IMR-90 (cell line): ENCODE measurements at places on chromosomes 11 and 22. TPM values are rescaled to one million over a fixed set of nuclear protein-coding genes. Genes with fewer than 3 reads are reported as not detected.
A peak's percentile ranks its signal among the peaks of the same experiment; 100 is the strongest.

DNA sequence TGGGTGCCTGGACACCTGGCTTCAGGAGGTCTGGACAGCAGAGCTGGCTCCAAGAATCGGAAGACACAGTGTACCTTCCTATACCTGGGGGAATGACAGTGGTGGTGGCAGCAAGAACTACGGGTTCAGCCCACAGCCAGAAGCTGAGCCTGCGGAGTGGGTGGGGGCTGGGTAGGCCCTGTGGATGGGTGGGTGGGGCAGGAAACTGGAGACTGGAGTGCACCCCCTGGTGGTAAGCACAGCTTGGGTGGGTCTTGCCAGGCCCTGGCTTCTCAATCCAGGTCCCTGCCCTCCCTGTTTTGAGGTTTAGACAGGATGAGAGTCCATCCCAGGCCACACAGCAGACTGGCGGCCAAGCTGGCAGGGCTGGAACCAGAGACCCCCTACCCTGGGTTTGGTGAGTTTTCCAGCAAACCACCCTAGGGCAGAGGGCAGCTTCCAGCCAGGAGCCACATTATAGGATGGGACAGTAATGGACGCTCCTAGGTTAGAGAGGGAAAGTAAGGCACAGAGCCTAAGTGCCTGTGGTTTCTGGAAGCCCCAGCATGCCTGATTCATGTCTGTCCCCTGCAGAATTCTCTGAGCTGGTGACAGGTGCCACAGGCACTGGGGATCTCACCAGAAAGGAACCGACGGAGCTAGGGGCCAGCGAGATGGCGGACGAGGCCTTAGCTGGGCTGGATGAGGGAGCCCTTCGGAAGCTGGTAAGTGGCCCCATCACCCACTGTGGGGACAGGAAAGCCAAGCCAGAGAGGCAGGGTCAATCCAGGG is 1.7 kb downstream of the SMTN start:
- DNase-seq, result peak; percentile 64

DNA sequence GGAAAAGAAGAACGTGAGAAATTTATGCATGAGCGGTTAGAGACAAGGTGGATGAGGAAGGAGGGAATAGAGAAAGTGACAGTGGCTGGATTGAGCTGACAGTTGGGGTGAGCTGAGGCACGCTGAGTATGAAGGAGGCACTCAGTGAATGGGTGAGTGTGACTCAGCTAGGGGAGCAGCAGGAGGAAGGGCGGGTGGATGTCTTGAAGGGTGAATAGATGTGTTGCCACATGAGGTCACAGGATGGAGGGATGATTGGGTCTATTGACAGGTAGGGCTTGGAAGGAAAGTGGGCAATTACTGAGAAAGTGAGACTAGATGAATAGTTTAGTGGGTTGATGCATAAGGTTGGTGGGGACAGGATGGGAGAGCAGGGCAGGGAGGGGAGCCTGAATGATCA is 8.0 kb downstream of the IFITM10 start:
- no peak for DNase-seq

GRCh38 chr11:65785319-65786007 is 1.4 kb upstream of the OVOL1 start:
- DNase-seq, result no peak

GRCh38 chr22:33300165-33300564 is 242.0 kb upstream of the SYN3 start:
- no peak for DNase-seq

- DNase-seq, result no peak
Observed at GRCh38 chr11:108486331-108486730, 11.9 kb downstream of the POGLUT3 start.

DNA sequence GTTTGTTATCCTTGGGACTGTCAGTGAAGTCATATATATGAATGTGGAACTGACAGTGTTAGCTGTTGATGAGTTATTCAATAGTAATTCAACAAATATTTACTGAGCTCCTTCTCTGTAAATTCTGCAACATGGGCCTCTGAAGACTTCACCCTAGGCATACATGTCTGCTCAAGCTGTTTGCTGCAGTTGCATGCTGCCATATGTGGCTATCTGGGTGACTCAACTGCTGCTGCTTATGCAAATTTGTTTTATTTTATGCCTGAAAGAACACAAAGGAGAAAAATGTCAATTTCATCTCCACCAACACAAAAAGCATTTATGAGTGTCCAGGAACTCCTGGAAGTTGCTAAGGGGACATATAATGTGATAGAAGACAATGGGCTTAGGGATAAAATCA is 417.6 kb downstream of the AASDHPPT start:
- DNase-seq, result peak; percentile 14

DNA sequence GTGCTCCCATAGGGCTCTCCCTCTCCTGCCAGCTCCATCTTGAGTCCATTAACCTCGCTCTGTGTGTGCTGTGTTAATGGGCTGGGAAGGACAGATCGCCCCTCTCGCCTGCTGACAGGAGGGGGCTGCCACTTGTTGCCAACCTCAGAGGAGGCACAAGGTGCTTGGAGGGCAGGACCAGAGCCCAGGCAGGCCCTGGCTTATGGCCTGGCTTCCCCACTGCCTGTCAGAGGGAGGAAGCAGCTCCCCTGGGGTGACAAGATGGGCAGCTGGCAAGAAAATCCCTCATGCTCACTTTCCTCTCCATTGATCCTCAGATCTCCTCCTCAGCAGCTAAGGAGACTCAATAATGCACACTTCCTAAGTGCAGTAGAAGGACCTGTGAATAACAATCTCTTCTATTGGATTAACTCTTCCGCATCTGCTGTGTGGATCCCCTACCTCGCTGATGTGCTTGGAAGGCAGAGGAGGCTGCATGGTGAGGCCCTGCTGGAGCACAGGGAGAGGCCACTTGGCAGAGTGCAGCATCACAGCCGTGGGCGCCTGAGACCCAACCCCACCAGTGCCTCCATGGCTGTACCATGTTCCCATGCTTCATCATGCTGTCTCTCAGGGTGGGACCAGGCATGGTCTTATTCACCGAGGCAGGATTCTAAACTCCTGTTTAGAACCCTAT is 70.3 kb downstream of the TRIM29 start:
- no peak for DNase-seq

- no peak for DNase-seq
Observed at GRCh38 chr22:49284056-49284784, 543.5 kb downstream of the BRD1 start.

GRCh38 chr22:40491990-40492631 is 121.7 kb downstream of the SGSM3 start:
- DNase-seq, result peak; percentile 40

- no peak for DNase-seq
Observed at GRCh38 chr11:81104051-81104450, 1629.6 kb downstream of the FAM181B start.

- peak; percentile 38 for DNase-seq
Observed at GRCh38 chr11:2798951-2799761, 86.4 kb downstream of the CDKN1C start.

DNA sequence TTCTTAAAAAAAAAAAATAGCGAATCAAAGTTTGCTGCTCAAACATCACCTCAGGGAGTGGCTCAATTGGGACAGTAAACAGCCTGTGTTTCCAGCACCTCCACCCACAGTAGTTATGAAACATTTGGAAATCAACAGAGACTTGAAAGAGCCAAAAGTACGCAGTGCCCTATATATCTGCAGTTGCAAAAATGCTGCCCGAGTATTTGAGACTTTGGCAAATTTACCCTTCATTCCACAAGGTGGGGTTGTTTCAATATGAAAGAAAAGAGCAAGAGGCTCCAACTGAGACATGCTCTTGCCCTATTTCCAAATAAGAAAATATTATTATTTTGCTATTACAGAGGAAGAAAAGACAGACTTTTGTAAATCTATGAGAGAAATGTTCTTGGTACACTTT is 851.1 kb upstream of the RAG2 start:
- DNase-seq, result peak; percentile 68

GRCh38 chr11:92222701-92223100 is 1.9 kb upstream of the FAT3 start:
- no peak for DNase-seq

GRCh38 chr11:122159173-122159721 is 43.2 kb upstream of the BLID start:
- DNase-seq, result peak; percentile 65

GRCh38 chr22:43998679-43999264 is 25.3 kb upstream of the PARVB start:
- DNase-seq, result no peak

Gene CCDC89
- total RNA-seq, result 7.9 and 9.4 TPM in 2 replicates

Gene PPP1R14B
- total RNA-seq, result 176 and 206 TPM in 2 replicates

Gene CLDN5
- total RNA-seq, result under 0.01 and 0.18 TPM in 2 replicates

Gene DCHS1
- 1.4 and 1.7 TPM in 2 replicates for total RNA-seq

Gene OR6A2
- 0.56 and 0.72 TPM in 2 replicates for total RNA-seq

Gene PYGM
- total RNA-seq, result under 0.01 and 0.18 TPM in 2 replicates

Gene LSP1
- total RNA-seq, result not detected in 2 replicates

Gene ASRGL1
- total RNA-seq, result 0.28 TPM in 1 of 2 replicates, not detected in the other

Gene NUP160
- 33.9 and 35.0 TPM in 2 replicates for total RNA-seq

Gene KRTAP5-1
- not detected in 2 replicates for total RNA-seq

Gene OR51E2
- total RNA-seq, result 0.56 and 0.72 TPM in 2 replicates

Gene PGAP2
- 10.6 TPM in 2 replicates for total RNA-seq
